Globus pallidus (tissue), 1 donor: ENCODE measurements at places on chromosomes 11 and 22.

- no peak for DNase-seq
These were observed 17.6 kb downstream of the ALKBH8 start for GRCh38 chr11:107547961-107548360.

DNA sequence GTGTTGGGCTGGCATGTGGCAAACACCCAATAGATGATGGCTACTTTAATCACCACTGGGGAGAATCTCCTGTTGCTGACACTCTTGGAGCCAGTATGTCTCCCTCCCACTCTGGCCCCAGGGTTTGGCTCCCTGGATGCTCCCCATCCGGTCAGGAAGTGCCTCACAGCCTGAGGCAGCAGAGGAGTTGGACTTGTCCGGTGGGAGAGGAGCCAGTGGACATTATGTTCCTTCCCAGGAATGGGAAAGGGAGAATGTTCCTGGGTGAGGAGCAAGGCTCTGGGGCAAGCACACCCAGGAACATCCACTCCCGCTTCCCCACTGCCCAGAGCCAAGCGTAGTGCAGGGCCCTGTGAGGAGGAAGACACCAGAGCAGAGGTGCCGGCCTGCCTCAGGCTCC is 84.6 kb upstream of the NAV2 start:
- DNase-seq: no peak

GRCh38 chr11:86383041-86383955 is 8.6 kb downstream of the CCDC81 start:
- no peak for DNase-seq

GRCh38 chr22:23564276-23564675 is 15.8 kb downstream of the IGLL1 start:
- no peak for DNase-seq

- DNase-seq: no peak
These were observed 46.3 kb downstream of the ACAT1 start for GRCh38 chr11:108167624-108168023.

GRCh38 chr22:21642584-21643448 is 714 bp downstream of the SDF2L1 start:
- no peak for DNase-seq

- no peak for DNase-seq
These were observed 413.7 kb upstream of the FAT3 start for GRCh38 chr11:91810871-91811270.

DNA sequence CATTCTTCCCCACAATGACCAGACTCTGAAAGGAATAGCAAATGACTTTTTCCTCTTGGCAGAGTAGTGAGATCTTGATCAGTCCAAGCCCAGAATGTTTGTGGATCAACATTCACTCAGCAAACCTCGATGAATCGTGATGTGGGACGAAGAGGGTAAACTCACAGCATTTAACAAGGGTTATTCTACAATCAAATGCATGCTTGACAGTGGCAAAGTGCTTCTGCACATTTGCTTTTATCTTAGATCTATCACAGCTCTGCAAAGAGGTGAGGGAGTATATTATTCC is 31.8 kb downstream of the TMPRSS5 start:
- DNase-seq: no peak
